ENCODE measurements at places on chromosomes 7 and 10.

DNA sequence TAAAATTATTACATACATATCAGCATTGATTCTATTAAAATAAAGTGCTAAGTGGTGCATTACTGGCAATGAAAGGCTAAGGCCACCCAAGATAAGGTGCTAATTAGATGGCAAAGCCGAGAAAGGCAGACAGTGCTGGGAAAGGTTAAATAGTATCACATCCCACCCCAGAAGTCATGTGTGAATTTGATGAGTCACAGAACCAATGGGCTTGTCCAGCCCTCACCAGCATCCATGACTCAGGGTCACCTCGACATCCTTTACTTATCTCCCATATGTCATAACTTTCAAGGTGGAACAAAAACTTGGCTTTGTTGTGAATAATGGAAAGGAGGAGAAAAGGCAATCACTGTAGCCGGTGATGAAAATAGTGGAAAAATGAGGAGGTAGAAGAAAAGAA, 459.1 kb downstream of the PLXNA4 start:
- DNase-seq, result peak; percentile 17

GRCh38 chr10:102583435-102584417, 60.6 kb upstream of the TRIM8 start:
- DNase-seq, result peak; percentile 90

- peak; percentile 50 for DNase-seq
Measured at GRCh38 chr10:127195571-127196281, 665 bp downstream of the INSYN2A start.

- DNase-seq, result peak; percentile 34
Measured at GRCh38 chr7:77425101-77426051, 9.2 kb upstream of the GSAP start.

DNA sequence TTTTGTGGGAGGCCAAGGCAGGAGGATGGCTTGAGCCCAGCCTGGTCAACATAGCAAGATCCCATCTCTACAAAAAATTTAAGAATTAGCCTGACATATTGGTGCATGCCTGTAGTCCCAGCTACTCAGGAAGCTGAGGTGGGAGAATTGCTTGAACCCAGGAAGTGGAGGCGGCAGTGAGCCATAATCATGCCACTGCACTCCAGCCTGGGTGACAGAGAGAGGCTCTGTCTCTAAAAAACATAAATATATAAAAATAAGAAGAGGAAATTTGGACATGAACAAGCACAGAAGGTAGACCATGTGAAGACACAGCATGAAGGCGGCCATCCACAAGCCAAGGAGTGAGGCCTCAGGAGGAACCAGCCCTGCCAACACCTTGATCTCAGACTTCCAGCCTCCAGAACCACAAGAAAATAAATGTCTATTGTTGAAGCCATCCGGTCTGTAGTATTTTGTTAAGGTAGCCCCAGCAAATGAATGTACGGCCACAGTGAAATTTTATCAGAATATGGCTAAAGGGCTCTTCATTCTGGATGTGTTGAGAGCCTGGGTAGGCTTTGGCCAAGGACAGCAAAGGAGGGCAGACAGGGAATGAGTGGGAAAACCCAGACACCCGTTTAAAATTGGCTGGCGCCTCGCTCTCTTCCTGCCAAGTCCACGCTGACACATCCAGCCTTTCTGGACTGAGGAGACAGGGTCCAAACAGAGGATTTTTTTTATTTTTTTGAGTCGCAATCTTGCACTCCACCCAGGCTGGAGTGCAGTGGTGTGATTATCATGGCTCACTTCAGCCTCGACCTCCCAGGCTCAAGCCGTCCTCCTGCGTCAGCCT, 12.9 kb upstream of the GRID2IP start:
- DNase-seq, result no peak

- no peak for DNase-seq
Measured at GRCh38 chr10:131246775-131247174, 64.7 kb downstream of the TCERG1L start.

- no peak for DNase-seq
Measured at GRCh38 chr7:140677496-140677895, 4.8 kb downstream of the ADCK2 start.

GRCh38 chr10:44316187-44316921, 68.5 kb downstream of the CXCL12 start:
- DNase-seq, result no peak

- DNase-seq, result no peak
Measured at GRCh38 chr7:148722340-148723165, 23.9 kb downstream of the CUL1 start.

- DNase-seq, result no peak
Measured at GRCh38 chr10:3393958-3394357, 221.4 kb upstream of the PITRM1 start.
